ENCODE measurements at places on chromosomes 4 and X.

- DNase-seq: no peak
Observed at GRCh38 chrX:24607616-24608015, 39.5 kb downstream of the PCYT1B start.

- DNase-seq: no peak
Observed at GRCh38 chr4:121651597-121651996, 45.2 kb downstream of the ANXA5 start.

DNA sequence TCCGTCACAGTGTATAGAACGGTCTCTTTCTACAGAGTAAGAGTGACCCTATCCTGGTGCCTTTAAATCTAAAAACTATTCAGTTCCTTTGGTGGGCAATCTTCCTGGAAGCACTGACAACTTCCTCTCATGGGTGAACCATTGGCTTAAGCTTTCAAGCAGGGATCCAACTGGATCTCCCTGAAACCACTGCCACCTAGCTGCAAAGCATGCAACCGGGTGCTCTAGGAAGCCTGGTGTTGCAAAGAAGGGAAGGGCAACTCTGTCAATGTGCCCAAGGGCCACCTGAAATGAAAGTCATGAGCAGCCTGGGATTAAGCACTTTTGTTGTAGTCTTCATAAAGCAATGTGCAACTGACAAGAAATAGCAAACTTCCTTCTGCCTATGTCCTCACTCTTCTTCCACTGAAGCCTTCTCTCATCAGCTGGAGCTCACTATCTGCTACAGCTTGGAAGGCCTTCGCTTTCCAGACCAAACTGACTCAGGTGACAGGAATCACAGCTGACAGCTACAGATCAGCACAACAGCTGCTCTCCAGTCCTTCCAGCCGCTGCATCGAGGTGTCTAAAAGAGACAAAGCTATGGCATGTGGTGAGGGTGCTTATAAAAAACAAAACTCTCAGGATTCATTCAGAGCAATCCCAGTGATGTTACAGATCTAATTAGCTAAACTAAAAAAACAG, 46.1 kb downstream of the SETD7 start:
- no peak for DNase-seq

- DNase-seq: no peak
Observed at GRCh38 chr4:82642331-82642730, 80.5 kb upstream of the TMEM150C start.

DNA sequence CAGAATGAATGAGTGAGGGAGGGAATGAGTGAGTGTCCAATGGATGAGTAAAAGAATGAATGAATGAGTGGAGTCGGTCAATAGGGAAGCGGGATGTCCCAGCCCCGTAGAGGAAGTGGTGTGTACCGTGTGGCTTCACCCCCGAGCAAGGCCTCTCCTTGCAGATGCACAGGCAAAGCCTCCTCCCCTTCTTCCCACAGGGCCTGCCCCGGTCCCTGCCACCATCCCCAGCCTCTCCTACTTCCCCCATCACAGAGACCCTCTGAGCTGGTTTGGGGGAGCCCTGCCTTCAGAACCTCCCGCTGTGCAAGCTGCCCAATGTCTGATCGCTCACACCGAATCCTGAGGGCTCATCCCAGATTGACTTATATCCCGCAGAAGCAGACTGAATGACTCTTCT, 13.6 kb downstream of the HTRA3 start:
- DNase-seq: no peak

DNA sequence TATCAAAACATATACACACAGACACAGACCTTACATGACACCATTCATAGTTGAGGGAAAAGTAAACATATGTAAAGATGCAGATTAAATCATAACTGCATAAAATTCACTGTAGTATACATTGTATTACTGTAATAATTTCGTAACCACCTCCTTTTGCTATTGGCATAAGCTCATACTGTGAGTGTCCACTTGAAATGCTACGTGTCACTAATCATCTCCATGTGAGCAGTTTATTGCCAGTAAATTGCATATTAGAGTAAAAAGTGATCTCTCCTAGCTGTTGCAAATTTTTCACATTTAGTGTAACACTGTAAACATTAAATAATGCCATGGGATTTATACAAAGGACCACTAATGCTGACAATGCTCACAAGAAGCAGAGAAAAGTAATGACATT, 256.7 kb upstream of the GNPDA2 start:
- DNase-seq: no peak

GRCh38 chr4:3442460-3442958, 741 bp downstream of the HGFAC start:
- DNase-seq: no peak

- DNase-seq: no peak
Observed at GRCh38 chr4:100694467-100694866, 176.6 kb upstream of the EMCN start.

DNA sequence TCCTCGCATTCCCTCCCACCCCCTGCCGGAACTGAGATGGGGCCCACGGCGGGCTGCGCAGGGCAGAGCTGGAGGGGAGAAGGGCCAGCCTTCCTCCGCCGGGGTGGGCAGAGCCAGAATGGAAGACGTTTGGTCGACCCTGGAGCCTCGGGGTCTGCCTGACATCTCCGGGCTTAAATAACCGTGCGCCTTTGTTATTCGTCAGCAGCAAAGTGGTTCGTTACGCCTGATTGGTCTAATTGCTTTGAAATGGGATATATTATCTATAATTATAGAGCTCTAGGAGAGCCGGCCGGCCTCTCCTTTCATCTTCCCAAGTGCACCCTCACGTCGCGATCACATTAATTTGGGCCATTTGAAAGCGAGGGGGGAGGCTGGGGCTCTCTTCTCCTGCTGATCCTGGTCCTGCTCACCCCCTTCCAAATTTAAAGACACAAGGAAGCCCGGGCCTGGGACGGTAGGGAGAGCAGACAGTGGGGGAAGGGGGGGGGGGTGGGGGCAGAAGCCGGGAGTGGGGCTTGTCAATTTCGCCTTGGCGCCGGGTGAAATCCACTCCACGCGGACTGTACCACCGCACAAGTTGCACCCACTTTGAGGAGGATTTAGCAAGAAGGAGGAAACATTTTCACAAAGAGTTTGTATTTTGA, 4.7 kb upstream of the MSX1 start:
- DNase-seq: no peak

GRCh38 chr4:87497159-87497558, 32.0 kb downstream of the SPARCL1 start:
- DNase-seq: no peak

DNA sequence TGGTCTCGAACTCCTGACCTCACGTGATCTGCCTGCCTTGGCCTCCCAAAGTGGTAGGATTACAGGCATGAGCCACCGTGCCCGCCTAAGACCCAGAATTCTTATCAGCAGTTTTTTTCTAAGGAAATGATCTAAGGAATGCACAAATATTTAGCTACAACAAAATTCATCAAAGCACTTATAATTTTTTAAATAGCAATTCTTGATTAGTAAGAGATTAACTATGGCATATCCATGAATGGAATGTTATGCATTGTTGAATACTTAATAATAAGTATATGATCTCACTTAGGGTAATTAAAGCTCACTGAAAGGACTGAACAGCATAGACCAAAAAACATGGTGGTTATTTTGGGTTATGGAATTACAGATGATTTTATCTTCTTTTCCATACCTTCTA, 18.4 kb downstream of the CENPU start:
- no peak for DNase-seq

GRCh38 chr4:10096201-10096977, 20.2 kb downstream of the WDR1 start:
- no peak for DNase-seq

GRCh38 chr4:187027272-187027671, 303.6 kb upstream of the FAT1 start:
- no peak for DNase-seq

- no peak for DNase-seq
Observed at GRCh38 chr4:70734168-70734954, 12.6 kb downstream of the RUFY3 start.

GRCh38 chr4:73801692-73802091, 34.8 kb upstream of the CXCL6 start:
- no peak for DNase-seq

- DNase-seq: no peak
Observed at GRCh38 chrX:15073313-15073712, 196.6 kb downstream of the ASB9 start.

DNA sequence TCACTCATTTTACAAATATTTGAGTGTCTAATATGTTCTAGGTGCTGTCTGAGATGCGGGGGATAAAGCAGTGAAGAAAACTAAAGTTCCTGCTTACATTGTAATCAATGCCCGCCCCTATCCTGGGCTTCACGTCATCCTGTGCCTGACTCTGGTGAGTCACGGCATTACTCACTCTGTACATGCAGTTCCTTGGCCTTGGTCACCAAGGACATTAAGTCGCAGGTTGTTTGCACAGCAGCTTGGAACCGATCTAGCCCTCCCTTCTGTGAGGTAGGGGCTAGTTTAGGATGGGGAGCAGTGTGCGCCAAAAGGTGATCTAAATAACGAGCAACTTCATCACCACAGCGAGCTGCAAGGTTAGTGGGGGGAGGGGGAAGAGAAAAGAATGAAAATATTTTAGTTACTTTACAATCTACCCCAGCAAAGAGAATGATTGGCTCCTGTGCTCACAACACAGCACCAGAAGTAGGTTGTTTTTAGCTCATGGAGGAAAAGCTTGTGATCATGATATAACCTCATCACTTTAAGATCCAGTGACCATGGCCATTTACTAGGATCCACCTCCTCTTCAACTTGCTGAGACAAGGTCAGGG, 48.0 kb upstream of the HDAC8 start:
- no peak for DNase-seq

- DNase-seq: no peak
Observed at GRCh38 chr4:1367230-1367935, 20.4 kb downstream of the UVSSA start.

- no peak for DNase-seq
Observed at GRCh38 chrX:54116391-54116790, 66.7 kb downstream of the FAM120C start.

- DNase-seq: no peak
Observed at GRCh38 chr4:41212616-41213203, 1.6 kb downstream of the APBB2 start.

- DNase-seq: no peak
Observed at GRCh38 chr4:139401368-139401767, 52.6 kb upstream of the RAB33B start.

- no peak for DNase-seq
Observed at GRCh38 chr4:123506011-123506695, 109.6 kb downstream of the SPRY1 start.

- DNase-seq: no peak
Observed at GRCh38 chr4:26372525-26373172, 51.8 kb downstream of the RBPJ start.
